ENCODE measurements at places on chromosomes 11 and 22. TPM values are rescaled to one million over a fixed set of nuclear protein-coding genes. Genes with fewer than 3 reads are reported as not detected.

GRCh38 chr11:76658651-76659650 is 11.6 kb downstream of the LRRC32 start:
- DNase-seq: no peak

DNA sequence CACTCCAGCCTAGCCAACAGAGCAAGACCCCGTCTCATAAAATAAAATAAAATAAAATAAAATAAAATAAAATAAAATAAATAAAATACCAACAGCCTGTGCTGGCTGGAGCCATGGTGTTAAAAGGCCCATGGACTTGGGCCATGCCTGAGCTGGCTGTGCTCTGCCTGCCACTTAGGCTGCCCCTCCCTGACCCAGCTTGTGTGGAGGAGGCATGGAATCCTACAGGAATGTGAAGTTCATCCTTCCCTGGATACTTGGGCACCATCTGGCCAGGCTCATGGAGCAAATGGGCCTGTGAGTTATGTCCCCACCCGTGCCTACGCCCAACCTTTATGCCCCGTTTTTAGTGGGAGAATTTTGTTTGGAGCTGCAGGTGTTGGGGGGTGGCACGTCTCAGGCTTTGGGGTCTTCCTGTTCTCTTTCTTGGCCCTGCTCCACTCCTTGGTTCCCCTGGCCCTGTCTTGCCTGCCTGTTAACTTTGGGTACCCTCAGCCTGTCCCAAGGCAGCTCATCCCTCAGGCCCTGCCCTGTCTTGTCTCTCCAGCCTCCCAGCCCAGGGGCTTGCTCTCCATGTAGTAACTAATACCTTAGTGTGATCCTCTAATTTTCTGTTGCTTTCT is 51.3 kb downstream of the BCR start:
- DNase-seq: no peak

- peak; percentile 27 for DNase-seq
These were observed 50.0 kb downstream of the C11orf58 start for GRCh38 chr11:16788141-16789062.

- no peak for DNase-seq
These were observed 24.0 kb downstream of the PAX6 start for GRCh38 chr11:31786996-31787685.

DNA sequence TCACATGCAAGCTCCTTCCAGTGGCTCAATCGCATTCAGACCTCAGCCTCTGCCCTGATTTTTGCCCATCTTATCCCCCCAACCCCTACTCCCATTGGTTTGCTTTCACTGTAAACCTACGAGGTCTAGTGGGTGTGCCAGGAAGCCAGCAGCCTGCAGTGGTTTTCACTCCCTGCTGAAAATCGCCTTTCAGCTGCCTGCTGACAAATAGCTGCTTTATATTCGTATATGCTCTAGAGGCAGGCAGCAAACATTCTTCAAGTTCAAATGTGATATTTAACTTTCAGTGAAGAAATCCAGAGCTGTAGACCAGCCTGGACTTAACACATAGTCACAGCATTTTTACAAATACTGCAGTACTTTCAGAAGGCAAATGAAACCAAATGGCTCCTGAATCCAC is 92.8 kb upstream of the APOA1 start:
- peak; percentile 42 for DNase-seq

DNA sequence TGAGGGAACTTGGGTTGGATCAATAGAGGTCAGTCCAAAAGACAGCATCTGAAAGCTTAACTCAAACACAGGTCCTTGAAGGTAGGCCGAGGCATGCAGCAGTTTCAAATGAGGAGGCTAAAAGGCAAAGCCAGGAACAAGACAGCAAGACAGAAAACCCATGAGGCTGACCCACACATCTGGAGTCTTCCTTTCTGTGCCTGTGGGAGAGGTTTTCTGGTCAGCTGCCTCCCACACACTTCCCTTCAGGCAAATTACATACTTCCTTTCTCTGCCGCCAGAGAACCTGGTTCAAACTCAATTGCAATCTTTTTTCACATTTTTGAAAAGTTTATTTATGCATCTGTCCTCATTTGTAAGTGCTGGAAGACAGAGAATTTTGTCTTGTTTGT is 29.8 kb upstream of the CRTAM start:
- DNase-seq: no peak

- no peak for DNase-seq
These were observed 2.1 kb downstream of the SOX10 start for GRCh38 chr22:37982151-37982785.

DNA sequence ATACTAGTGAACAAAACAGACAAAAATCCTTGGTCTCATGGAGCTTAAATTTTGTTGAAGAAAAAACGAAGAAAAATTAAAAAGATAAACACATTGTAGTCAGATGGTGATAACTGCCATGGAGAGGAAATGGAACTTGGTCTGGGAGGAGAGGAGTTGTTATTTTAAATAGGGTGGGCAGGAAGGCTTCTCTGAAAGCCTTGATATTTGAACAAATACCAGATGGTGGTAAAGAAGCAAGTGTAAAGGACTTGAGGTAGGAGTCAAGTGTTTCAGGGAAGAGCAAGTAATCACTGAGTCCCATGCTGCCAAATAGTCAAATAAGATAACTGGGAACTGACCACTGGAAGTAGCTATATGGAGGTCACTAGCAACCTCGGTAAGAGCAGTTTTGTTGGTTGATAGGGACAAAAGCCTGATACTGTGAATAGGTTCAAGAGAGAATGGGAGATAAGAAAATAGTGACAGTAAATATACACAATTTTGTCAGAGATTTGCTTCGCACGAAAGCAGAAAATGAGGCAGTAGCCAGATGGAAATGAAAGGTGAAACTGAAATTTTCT is 55.1 kb downstream of the SESN3 start:
- no peak for DNase-seq

DNA sequence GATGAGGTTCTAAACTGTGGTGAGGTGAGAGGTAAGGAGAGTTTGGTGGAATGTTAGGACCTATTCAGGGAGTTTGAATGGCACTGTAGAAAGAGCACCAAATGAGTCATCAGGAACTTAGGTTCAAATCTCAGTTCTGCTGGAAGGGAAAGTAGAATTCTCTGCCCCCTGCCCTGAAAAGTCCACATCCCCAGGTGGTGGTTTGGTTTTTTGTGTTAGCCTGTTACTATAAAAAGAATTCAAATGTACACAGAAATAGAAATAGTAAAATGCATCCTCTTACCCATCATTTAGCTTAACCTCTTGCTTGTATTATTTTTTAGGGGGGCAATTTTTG is 20.2 kb downstream of the PPFIBP2 start:
- DNase-seq: no peak

DNA sequence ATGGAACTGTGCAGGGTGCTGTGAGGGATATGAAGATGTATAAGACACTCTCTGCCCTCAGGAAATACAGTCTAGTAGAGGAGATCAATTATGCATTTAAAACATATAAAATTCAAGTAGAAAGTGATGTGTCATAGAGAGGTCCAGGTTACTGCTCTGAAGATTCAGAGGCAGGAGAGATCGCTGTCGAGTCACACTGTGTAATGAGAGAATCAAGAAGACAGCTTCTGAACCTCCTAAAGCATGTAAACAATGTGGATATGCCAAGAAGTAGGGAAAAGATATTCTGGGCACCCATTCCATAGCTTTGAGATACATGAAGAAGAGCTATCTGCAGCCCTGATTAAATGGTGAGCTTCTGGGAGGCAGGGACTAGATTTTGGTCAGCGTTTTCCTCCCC is 16.7 kb downstream of the SSH3 start:
- DNase-seq: no peak

- DNase-seq: no peak
These were observed 55.8 kb downstream of the CCDC34 start for GRCh38 chr11:27307232-27307631.

GRCh38 chr11:94909371-94909820 is 64.0 kb downstream of the CWC15 start:
- DNase-seq: no peak

GRCh38 chr11:1586699-1587098 is 1.6 kb upstream of the KRTAP5-1 start:
- no peak for DNase-seq

DNA sequence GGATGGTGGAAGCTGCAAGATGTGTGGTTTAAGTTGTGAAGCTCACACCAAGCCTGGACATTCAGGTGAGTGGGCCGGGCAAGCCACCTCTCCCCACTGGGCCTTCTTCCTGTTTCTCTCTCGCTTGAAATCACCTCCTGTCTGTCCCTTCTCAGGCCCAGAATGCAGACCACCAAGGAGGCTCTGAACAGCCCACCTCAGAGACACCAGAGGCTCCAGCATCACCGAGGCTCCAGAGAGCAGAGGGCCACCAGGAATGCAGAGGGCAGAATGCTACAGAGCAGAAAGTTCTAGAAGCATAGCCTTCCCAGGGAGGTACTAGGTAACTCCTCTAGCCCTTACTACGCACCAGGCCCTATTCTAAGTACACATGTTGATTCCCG is 14.8 kb upstream of the IL2RB start:
- no peak for DNase-seq

- DNase-seq: no peak
These were observed 26.9 kb downstream of the SIK3 start for GRCh38 chr11:117071344-117071787.

- DNase-seq: no peak
These were observed 19.3 kb downstream of the CREB3L1 start for GRCh38 chr11:46296528-46297448.

DNA sequence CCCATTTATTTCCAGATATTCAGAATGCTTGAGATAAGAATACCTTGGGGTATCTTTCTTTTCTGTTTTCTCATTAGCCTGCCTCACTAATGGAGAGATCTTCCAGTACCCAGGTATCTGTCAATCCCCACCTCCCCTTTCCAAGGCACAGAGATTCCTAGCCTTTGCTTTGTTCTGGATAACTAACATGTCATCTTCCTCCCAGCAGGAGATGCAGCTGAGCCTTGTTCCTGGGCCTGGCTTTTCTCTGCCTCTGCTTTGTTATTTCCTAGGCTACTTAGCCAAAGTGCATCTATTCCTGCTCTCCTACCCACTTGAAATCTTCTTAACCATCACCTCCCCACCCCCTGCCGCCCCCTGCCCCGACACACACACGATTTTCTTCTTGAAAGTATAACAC is 297.1 kb downstream of the NELL1 start:
- DNase-seq: no peak

GRCh38 chr11:16605389-16605893 is 133.0 kb upstream of the C11orf58 start:
- DNase-seq: no peak

OR52I1 gene
- not detected for total RNA-seq

- DNase-seq: no peak
These were observed 587 bp upstream of the VPS51 start for GRCh38 chr11:65095427-65095826.

PYGM gene
- 5.5 TPM for total RNA-seq

DNA sequence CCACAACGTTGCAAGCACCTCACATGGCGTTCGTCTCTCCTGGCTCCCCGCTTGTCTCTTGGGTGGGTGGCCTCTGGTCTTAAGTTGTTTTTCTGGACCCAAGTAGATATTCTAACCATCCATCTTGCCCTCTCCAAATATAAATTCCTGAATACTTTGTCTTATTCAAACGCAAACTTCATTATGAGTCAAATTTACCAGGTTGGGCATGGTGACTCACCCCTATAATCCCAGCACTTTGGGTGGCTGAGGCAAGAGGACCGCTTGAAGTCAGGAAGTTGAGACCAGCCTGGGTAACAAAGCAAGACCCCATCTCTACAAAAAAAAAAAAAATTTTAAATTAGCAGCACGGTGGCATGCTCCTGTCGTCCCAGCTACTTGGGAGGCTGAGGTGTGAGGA is 5.1 kb upstream of the IGSF9B start:
- no peak for DNase-seq

- DNase-seq: no peak
These were observed 28.8 kb downstream of the FLRT1 start for GRCh38 chr11:64064374-64065140.

CASP1 gene
- 15.9 TPM for total RNA-seq

ZNF214 gene
- not detected for total RNA-seq

DNA sequence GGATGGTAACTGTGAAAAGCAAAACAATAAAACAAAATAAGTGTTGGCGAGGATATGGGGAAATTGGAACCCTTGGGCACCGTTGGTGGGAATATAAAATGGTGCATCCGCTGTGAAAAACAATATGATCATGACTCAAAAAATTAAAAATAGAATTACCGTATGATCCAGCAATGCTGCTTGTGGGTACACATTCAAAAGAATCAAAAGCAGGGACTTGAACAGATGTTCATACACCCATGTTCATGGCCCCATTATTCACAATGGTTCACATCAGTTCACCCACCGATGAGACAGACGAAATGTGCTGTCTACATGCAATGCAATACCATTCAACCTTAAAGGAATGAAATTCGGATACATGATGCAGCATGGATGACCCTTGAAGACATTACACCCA is 1.2 kb upstream of the DERL3 start:
- no peak for DNase-seq

- DNase-seq: no peak
These were observed 47.3 kb downstream of the C22orf31 start for GRCh38 chr22:29014293-29014692.

- no peak for DNase-seq
These were observed 23.7 kb downstream of the WBP2NL start for GRCh38 chr22:42022162-42022847.

DNA sequence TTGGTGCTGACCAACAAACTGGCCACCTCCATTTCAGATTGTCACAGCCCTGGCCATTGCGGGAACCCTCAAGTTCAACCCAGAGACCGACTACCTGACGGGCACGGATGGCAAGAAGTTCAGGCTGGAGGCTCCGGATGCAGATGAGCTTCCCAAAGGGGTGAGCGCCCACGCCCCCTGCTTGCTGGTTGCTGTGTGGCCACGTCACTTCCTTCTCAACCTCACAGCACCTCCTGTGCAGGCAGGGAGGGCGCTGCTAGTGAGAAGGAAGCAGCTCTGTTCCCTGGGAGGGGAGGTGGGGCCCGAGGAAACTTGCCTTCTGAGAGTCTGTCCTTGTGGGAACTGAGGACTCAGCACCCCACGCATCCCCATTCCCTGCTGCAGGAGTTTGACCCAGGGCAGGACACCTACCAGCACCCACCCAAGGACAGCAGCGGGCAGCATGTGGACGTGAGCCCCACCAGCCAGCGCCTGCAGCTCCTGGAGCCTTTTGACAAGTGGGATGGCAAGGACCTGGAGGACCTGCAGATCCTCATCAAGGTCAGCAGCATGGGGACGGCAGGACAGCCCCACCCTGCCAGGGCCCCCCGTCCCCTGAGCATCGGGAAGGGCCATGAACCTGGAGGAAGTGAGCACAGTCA is 19.3 kb downstream of the POLR3H start:
- peak; percentile 69 for DNase-seq

DNA sequence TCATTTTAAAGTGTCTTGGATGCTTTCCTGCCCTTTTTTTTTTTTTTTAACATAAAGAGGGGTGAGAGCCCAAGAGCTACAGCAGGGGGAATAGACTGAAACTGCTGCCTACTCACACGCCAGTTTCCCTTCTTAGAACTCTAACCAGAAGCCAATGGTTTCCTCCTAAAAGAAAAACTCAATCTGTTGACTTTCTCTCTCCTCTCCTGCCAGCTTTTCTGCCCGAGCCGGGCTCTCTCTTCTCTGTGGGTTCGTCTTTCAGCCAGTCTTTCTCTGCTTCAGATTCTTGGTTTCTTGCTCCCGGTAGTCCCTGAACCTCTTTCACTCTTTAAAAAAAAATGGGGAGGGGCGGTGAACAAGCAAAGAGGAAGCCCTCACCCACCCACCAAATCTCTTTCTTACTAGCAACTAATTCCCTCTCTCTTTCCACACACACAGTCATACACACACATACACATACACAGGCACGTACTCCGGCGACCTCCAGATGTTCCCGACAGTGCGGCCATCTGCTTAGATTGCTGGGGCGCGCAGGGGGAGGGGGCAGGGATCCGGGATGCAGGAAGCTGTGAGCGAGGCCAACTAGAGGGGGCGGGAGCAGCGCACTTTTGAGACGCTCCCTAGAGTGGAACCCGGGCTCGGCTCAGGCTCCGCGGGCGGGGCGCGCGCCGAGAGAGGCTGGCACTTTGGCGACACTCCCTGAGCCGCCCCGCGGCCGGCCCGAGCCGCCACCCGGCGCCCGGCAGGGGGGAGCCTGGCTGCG is 444 bp upstream of the TSKU start:
- DNase-seq: no peak
